Endothelial cell (in vitro differentiated cells): ENCODE measurements at places on chromosomes 12 and 14.

- DNase-seq, result no peak
These were observed 11.5 kb downstream of the PLEK2 start for GRCh38 chr14:67400434-67400833.

- no peak for DNase-seq
These were observed 215.4 kb upstream of the PRICKLE1 start for GRCh38 chr12:42804928-42805327.

DNA sequence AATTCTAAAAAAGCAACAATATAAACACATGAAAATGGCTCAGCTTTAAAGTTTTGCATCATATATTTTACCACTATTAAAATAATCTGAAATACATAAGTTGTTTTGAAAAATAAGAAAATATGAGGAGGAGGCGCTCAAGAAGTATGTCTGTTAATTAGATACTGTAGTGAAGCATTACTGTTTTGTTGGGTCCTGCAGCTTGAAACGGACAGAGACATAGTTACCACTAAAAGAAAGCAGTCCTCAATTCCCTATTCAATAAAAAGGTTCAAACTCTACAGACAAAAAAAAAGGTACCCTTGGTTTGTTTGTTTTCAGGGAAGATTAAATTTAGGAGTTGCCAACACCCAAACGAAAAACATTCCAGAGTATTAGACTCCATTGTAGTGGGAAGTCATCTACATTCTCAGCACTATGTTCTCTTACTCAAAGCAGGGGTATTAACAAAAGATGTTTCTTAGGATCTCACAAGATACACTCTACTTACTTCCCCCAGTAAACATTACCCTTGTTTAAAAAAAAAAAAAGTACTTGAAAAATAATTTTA, 3.0 kb downstream of the PAWR start:
- no peak for DNase-seq

DNA sequence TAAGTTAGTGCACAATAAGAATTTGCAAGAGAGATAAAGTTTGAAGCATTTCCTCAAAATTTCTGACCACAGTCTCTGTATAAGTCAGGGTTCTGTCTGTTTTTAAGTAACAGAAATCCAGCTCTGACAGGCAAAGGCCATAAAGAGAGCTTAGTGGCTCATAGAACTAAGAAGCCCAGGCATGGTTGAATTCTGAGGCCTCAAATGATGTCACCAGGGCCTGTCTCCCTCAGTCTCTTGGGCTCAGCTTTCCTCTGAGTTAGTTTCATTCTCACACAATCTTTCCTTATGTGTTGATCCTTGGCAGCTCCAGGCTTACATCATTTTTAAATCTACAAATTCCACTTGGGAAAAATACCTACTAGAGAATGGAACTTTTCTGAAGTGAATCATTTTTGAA, 173.4 kb upstream of the ATP2B1 start:
- DNase-seq, result no peak

DNA sequence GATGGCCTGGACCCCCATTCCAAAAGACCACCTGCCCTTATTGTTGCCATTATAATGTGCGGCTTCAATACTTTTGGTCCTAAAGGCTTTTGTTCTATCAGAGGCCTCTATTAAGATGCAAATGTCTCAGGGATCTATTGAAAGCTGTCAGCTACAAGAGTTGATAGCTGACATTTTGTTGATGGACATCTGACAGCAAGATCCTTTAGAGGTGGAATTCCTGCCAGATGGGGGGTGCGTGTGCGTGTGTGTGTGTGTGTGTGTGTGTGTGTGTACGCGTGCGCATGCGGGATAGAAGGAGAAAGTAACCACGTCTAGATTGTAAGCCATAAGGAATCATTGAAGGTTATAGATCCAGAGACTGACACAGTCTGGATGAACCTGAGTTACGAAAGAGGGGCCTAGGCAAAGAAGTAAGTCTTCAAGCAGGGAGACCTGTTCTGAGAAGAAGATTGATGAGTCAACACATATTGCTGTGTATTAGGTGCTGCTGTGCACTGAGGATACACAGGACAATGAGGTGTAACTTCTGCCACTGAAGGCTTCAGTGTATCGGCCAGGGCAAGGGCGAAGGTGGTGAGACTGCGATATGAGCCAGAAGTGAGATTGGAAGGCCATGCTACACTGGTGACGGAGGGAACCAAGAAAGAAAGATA, 89.2 kb downstream of the PRMT8 start:
- no peak for DNase-seq

GRCh38 chr14:22699801-22700564, 55.8 kb upstream of the OR6J1 start:
- no peak for DNase-seq

- DNase-seq, result no peak
These were observed 265.9 kb downstream of the EMP1 start for GRCh38 chr12:13462450-13462849.

DNA sequence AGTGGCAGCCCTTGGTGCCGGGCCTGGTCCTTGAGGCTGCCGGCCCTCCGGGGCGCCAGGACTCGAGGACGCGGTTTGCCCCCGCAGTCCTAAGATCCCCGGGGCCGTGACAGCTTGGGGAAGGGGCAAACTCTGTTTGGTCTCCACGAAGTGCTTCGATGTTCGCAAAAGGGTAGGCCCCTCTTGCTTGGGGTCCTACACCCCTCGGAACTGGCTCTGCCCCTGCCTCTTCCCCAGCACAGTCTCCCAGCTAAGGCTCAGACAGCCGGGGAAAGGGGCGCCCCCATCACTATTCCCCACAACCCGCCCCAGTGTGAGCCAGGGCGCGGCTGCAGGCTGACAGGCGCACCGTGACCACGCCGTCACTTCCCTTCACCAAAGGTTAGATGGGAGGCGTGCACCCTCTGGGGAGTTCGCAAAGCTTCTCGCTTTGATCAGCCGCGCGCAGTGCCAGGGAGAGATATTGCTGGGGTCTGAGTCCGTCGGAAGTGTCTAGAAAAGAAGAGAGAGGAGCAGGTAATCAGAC, 7.2 kb upstream of the OTX2 start:
- no peak for DNase-seq
